ENCODE measurements at places on chromosomes 5 and 9.

DNA sequence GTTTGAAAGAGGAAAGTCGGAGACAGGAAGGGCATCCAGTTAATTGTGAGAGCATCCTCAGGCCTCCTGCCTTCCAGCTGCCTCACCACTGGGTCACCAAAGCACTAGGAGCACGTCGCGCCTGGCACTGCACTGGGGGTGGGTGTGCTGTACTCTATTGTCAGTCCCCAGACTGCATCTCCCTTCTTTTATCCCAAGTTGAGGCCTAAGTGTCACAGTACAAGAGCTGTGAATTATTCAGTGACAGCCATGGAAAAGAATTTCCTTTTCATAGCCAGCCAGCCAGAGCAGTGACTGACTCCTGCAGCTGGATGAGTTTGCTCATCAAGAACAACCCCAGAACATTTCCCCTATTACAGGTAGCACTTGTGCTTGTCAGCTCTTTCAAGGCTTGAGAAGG is 16.3 kb downstream of the CLTA start:
- peak; percentile 80 for DNase-seq

GRCh38 chr5:124162767-124163532 is 583.5 kb downstream of the ZNF608 start:
- DNase-seq = peak; percentile 42

GRCh38 chr9:127112056-127112455 is 10.4 kb downstream of the ANGPTL2 start:
- DNase-seq = no peak

DNA sequence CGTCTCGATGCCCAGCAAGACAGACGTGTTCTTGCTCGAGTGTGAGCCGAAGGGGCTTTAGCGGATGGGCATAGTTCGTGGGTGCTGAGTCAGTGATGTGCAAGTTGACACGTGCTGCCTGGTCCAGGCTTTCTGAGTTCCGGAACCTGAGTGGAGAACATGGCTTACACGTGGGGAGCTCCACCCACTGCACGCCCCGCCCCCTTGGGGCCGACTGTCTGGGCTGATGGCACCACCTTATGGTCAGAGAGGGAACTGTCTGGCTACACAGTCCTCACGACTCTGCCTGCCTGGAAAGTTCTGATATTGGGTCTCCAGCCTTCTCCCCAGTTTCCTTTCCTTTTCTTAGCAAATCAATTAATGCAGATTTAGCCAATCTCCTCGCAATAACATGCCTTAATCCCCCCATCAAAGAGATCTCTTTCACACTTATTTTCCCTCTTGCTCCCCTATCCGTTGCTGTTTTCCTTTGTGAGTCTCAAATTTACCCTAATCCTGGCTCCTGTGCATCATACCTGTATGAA is 3.8 kb upstream of the STC2 start:
- peak; percentile 61 for DNase-seq

DNA sequence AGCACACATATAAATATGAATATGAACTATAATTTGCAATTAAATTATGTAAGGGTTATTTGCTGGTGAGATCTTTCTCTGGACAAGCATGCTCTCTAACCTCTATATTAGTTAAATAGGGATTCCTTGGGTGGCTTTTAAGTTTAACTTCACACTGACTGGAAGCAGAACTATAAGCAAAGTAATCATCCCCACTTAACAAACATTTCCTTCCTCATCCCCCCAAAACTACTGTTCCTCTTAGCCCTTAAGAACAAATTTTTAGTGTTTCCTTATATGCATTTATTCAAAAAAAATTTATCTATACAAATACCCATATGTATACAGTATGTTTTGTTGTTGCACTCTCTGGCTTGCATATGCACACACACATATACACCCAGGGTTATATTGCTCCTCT is 512.1 kb upstream of the MEF2C start:
- no peak for DNase-seq

DNA sequence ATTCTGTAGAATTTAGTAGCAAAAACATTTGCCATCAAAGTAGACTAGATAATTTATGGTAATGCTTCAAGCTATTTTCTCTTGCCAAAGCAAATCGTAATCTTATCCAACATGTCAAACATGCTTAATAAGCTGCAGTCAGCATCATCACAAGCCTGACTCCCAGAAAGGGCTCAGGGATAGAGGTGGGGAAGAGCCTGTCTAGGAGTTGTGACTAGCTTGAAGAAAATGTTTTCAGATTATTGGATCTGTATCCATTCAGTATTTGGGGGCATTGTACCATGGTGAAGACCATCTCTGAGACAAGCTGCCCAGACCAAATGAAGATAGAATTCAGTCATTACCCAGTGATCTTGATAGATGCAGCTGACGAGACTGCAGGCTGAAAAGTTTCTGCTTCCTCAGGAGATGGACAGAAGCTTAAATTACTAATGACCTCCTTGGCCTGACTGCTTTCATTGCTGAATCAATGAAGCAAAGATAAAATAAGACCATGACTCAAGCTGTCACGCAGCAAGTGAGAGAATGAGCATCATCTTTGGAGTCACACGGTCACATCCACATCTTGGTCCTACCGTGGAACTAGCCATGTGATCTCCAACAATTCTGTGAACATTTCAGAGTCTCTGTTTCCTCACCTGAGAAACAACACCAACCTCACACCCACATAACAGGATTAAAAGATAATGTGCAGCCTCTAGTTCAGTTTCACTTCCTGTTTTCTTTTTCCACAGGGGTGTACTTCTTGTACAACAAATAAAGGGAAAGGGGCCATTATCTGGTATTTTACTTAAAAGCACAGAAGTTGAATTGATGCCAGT is 9.4 kb downstream of the ERAP2 start:
- peak; percentile 59 for DNase-seq

DNA sequence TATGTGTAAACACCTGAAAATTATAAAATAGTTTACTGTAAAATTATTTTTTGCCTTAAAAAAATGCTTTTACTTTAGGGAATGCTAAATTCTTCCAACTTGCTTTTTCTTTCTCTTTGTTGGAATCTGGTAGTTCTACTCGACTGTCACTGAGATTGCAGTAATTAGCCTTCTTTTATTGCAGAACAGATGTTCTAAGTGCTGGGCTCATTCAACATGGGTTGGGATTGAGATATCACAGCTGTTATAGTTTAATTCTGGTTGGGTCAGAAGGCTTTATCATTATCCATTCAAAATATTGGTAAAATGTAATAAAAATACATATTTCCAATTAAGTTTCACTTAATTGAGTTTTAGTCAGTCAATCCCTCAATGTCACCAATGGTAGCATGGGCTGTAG is 686.7 kb downstream of the CDH18 start:
- DNase-seq = no peak

DNA sequence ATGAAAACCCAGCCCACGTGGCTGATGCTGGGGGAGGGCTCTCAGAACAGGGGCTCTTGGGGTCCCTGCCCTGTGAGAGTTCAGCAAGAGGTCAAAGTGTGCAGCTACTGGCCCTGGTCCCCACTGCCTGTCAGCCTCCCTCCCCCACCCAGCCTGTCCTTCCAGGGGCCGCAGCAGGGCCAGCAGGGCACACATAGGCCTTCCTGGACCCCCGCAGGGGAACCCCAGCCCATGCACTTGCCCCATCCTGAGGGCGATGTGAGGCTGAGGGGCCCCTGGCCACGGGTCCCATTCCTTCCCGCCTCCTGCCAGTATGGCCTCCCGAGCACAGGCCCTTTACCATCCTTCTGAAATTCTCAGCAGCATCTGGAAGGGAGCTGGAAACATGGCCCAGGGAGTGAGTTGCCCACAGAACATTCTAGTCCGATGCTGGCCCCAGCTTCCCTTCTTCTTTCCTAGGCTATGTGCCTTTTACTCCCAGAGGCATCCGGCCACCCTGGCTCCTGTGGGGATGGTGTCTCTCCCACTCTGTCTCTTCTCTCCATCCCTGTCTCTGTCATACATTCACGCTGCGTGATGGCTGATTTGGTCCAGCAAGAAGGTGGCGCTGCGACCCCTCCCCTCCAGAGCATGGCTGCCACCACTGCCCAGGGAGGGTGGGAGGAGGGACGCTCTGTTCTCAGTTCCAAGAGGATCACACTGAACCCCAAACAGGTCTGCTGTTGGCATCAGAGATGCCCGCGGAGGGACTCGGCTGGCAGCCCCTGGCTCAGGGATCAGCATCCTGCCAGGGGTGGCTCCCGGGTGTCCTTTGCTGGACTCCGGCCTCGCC is 19.6 kb downstream of the MRPL36 start:
- DNase-seq = no peak

DNA sequence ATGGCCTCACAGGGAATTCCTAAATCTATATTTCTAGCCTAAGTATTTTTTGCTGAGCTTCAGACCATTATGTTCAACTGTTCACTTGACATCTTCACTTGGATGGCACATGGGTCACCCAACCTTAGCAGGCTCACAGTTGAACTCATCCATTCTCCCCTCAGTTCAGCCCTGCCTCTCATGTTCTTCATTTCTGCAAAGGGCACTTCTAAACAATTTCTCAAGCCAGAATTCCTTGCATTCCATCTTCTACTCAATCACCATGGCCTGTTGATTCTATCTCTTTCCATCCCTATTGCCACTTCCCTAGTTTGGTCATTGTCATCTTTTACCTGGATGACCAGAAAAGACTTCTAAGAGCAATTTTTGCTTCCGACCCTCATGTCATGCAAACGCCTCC is 7.3 kb upstream of the RGS3 start:
- peak; percentile 58 for DNase-seq

DNA sequence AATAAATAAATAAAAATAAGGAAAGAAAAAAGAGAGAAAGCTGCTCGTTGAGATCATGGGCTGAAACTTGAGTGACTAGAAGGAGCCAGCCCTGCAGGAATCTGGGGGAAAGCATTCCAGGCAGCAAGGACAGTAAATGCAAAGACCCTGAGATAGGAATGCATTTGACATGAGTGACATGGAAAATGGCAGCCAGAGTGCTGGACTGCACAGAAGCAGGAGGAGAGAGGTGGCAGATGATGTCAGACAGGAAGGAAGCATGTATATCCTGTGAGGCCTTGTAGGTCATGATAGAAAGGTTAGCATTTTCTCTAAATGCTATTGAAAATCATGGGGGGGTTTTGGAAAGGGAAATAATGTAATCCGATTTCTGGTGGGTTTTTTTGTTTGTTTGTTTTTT is 29.1 kb downstream of the ADRA1B start:
- no peak for DNase-seq

- peak; percentile 93 for DNase-seq
Measured at GRCh38 chr5:127785098-127785927, 82.1 kb downstream of the CCDC192 start.

DNA sequence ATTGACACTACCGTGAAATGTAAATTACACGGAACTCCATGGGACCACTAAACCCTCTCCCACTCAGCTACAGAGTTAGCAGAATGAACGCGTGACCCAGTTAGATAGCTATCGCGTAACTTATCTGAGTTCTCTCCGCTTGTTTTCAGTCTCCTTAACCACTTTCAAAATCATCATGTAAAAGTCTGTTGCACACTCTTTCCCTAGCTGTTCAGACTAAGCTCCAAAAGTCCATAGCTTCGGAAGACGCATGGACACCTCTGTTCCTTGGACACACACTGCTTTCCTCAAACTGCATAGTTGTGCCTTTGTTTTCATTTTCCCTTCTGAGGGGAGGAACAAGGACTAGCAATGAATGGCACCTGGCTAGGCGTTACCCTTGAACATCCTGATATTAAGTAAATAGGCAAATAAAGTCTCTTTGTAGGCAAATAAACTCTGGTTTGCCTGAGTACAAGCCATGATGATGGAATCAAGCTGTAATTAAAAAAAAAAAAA is 83.3 kb downstream of the DAPK1 start:
- DNase-seq = no peak

DNA sequence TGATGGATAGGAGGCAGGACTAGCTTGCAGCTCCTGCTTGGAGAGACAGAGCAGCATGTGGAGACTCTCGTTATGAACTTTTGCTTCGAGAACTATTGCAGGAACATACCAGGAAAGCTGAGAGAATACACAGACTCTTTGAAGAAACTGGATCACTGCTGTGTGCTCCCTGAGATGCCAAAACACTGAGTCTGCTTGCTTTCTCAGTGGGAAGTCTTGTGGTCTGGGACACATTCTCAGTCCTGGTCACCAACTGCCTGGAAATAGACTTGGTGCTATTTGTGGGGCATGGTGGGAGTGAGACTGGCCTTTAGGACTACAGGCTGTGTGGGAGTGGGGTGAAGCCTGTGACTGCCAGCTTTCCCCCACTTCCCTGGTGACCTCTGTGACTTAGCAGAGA is 252.6 kb downstream of the MED10 start:
- DNase-seq = no peak

- peak; percentile 88 for DNase-seq
Measured at GRCh38 chr5:141783005-141783946, 94.9 kb downstream of the PCDH1 start.

DNA sequence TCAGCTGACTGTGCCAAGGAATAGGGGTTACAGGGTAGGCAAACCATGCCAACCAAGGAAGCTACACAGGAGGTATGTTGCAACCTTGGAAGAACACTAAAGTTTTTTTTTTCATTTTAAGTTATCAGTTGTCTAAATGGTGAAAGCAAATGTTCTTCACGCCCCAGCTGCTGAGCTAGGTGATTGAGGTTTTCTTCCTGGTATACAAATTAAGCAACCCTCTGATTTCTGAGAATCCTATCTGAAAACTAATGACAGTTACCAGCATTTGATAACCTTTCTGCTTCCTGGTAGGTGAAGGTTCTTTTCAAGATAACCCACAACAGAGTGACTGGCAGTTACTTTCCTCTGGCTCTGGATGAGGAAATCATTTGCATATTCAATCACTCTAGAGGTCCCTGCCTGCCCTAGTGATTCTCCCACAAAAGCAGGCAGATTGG is 194.9 kb downstream of the ATP10B start:
- DNase-seq = peak; percentile 7

- no peak for DNase-seq
Measured at GRCh38 chr5:65933295-65933694, 6.9 kb downstream of the ERBIN start.

GRCh38 chr9:36398745-36399144 is 1.3 kb downstream of the RNF38 start:
- DNase-seq = no peak

- DNase-seq = no peak
Measured at GRCh38 chr5:43664501-43665040, 61.6 kb downstream of the NNT start.

- no peak for DNase-seq
Measured at GRCh38 chr5:139914218-139914807, 118.7 kb downstream of the PSD2 start.

- DNase-seq = no peak
Measured at GRCh38 chr9:84598921-84599636, 70.5 kb upstream of the NTRK2 start.

- DNase-seq = no peak
Measured at GRCh38 chr9:113570106-113570505, 106.6 kb downstream of the RGS3 start.

- DNase-seq = no peak
Measured at GRCh38 chr5:2901511-2901910, 150.0 kb upstream of the IRX2 start.

DNA sequence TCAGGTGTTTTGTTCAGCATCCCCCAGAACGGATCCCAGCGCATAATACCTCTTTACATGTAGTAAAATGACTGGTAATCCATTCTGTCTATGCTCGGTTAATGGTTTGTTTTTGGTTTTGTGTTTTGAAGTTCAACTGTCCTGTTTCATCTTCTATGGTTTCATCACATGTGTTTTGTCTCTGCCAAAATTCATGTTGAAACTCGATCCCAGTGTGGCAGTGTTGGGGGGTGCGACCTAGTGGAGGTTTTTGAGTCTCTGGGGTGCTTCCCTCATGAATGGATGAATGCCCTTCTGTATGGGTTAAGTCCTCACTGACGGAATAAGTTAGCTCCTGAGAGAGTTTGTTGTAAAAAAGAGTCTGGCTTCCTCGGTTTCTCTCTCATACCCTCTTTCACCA is 317.4 kb downstream of the KDM4C start:
- no peak for DNase-seq

- peak; percentile 2 for DNase-seq
Measured at GRCh38 chr5:174775081-174775480, 50.7 kb downstream of the MSX2 start.

- DNase-seq = peak; percentile 82
Measured at GRCh38 chr9:136482793-136483588, at the start of gene SEC16A. SEC16A (minus strand) TSS chr9:136483040; CDS start chr9:136477615, 5,425 bp downstream.
